ENCODE measurements at places on chromosomes 3 and 15.

- DNase-seq = no peak
Observed at GRCh38 chr15:75065851-75066509, 42.6 kb downstream of the PPCDC start.

DNA sequence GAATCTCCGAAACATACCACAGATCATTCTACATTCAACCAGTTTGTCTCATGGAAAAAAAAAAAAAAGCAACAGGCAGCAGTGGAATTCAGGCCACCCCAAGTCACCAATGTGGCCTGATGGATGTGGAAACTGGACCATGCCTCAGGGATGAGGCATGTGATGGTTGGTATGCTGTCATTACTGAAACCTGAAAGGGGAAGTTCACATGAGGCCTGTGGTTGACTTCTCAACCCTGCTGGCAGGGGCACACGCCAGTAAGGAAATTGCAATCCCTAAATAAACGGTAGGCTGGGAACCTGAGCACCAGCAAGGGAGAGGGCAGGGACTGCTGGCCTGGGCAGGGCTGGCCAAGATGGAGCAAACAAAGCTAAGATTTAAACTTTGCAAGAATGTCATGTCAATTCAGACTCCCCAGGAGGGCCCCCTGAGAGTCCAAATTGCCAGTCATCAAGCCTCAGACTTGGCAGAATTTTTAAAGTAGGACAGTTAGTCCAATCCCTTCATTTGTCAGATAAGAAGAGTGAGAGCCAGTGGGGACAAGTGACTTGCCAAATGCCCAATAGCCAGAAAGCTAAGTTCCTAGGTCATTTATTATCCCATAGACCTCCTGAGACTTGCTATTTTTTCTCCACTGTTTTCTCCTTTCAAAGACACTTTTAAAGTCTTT lies 310.4 kb downstream of the ERC2 start:
- no peak for DNase-seq

- peak; percentile 71 for DNase-seq
Observed at GRCh38 chr15:60584355-60584998, 105.5 kb upstream of the ICE2 start.

DNA sequence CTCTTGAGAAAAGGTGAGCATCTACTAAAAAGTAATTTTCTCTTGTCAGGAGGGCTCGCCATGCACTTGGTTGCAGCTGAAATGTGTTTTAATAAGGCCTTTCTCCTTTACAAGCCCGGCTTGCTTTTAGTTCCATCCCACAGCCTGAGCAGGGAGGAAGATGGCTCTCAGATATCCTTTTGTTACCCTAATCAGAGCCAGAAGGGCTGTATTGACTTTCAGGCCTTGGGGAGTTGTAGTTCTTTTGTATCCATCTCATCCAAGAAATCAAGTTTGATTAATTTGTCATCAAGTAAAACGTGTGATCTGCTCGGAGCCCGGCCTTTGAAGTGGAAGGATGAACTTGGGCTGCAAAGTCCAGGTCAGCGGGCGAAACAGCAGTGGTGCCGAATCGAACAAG lies 52.9 kb downstream of the EIF4E3 start:
- no peak for DNase-seq

GRCh38 chr15:36334059-36334458 lies 245.4 kb upstream of the CDIN1 start:
- DNase-seq = no peak

DNA sequence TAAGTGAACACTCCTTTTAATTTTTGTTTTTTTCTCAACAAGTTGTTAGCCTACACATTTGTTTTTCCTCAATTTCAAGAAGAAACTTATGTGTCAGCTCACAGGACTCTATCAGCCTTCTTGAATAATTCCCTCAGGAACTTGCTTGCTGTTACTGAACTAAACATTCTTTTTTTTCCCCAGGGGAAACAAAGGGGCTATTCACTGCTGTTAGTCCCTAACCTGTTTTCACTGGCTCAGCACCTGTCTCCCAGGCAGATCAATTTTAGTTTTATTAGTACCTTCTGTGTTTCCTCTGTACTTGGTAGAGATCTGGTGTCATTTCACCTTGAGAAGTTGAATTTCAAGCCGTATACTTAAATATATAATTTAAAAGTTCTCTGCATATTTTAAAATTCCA lies 644.6 kb downstream of the CADM2 start:
- no peak for DNase-seq

DNA sequence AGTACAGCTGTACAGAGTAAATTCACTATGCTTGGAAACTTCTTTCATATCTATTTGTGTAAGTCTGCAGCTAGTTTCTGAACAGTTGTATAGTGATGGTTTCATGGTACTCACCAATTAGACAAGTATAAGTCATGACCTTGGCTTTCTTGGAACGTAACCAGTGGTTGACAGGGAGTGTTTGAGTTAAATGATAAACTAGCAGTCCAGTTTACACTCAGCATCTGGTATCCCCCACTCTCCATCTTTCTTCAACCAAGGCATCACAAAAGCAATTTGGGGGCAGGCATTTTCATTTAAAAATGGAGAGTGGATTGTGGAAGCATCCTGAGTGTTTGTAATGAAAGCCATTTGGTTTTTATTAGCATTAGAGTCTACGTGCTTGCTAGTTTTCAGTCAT lies 26.0 kb downstream of the MME start:
- no peak for DNase-seq

DNA sequence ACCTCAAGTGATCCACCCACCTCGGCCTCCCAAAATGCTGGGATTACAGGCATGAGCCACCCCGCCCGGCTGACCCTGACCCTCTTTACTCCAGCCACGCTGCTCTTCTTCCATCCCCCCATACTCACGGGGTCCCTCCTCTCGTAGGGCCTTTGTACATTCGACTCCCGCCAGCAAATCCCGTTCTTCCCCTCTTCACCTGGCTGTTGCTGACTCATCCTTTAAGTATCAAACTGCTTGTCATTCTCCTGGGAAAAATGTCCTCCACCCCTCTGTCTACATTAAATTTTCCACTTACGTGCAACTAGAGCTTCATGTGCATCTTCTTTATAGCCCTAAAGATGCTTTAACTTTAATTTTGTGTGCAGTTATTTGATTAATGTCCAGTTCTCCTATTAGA lies 203.1 kb downstream of the OPA1 start:
- DNase-seq = no peak

DNA sequence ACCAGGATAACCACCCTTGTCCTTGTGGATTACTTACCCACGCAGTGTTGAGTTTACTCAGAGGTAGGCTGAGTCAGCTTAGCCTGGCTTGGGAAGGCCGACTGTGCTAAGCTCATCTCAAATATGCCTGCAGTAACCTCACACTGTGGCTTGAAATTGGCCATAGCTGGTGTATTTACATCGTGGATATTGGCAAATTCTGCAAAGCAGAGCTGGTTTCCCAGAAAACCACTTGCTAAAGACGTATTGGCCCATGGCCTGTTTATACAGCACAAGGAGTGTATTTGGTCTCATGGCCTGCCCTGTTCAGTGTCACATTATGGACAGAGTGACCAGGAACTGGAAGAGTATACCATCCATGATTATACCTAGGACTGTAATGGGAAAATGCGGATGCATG lies 170.5 kb upstream of the UBE3A start:
- no peak for DNase-seq

GRCh38 chr15:64521201-64521600 lies 60.8 kb downstream of the ZNF609 start:
- no peak for DNase-seq

DNA sequence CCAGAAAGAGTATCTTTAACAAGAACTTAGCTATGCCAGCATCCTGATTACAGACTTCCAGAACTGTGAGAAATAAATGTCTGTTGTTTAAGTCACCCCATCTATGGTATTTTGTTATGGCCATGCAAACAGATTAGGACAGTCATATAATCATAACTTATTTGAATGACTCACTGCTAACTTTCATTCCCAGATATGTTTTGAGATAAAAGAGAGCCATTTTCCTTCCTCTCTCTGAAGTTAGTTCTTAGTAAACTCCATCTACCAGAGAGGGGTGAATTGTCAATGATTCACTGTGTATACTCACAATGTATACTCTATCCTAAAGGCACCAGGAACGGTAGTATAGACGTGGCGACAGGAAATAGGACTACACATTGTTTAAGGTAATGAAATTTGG lies 179.4 kb upstream of the DPH6 start:
- no peak for DNase-seq

DNA sequence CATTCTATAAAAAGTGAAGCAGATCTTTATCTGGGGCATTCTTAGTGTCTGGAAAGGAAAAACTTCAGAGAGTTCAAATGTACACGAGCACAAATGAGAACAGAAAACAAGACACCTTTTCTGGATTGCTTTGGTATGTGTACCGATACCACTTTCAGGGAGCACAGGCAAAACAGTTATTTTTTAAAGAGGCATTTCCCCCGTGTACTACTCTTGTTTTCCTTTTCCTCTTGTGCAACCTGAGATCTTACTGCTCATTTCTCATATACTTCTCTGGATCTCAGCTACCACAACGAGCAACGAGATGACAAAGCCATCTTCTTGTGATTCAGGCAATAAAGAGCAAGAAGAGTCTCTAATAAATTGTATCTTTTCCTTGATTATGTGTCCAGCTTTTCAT lies 463.6 kb downstream of the SHQ1 start:
- DNase-seq = no peak

DNA sequence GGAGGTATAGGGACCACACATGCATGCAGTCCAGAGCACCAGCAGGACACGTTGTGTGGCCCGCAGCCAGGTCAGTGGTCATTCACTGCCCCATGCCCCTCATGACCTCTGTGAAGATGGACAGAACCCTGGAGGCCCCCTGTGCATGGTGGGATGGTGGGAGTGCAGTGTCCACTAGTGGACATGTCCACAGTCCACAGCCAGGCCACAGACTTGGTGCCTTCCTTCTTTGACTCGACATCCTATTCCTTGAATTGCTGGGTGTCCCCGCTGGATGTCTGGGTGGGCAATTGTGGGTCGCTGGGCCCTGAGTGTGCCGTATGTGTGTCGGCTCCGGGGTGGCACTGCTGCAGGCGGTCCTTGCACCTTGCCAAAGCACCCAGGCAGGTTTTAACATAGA lies 35.7 kb downstream of the KLF15 start:
- DNase-seq = no peak

DNA sequence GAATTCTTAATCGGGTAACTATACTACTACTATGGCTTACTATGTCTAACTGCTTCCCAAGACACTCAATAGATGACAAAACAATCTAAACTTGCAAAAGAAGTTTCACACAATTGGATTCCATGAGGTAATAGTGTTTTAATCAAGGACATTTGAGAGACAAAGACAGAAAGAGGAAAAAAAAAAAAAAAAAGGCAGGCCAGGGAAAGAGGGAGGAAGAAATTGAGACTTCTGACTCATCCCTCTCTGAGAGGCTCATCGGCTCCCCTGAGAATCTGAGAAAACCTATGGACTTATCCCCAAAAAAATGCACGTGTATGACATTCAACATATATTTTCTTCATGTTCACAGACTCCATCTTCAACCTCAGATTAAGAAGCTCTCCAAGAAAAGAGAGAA lies 61.0 kb downstream of the SCAPER start:
- DNase-seq = no peak

- no peak for DNase-seq
Observed at GRCh38 chr3:42822828-42823227, 13.6 kb downstream of the ACKR2 start.
